Tracheal epithelial cell (primary cell): ENCODE measurements at places on chromosomes 3 and 15. TPM values are rescaled to one million over a fixed set of nuclear protein-coding genes. Genes with fewer than 3 reads are reported as not detected.

Gene CEP19
- 0.72 and 1.9 TPM in 2 replicates for total RNA-seq

Gene GPR15
- total RNA-seq = not detected in 2 replicates

Gene NPAP1
- total RNA-seq = under 0.01 TPM in 1 of 2 replicates, not detected in the other

Gene BTLA
- total RNA-seq = not detected in 2 replicates

Gene KBTBD12
- total RNA-seq = 0.21 TPM in 1 of 2 replicates, not detected in the other

Gene ATP2B2
- total RNA-seq = under 0.01 TPM in 1 of 2 replicates, not detected in the other

Gene HTR3E
- not detected in 2 replicates for total RNA-seq

Gene SEMA3B
- total RNA-seq = 8.2 and 15.6 TPM in 2 replicates

Gene COL6A5
- total RNA-seq = not detected in 2 replicates

Gene ARHGAP31
- 0.43 and 4.1 TPM in 2 replicates for total RNA-seq

Gene FAM107A
- 0.24 TPM in 1 of 2 replicates, not detected in the other for total RNA-seq
